Naive thymus-derived CD4-positive, alpha-beta T cell (primary cell): ENCODE measurements at places on chromosomes 13 and 19. TPM values are rescaled to one million over a fixed set of nuclear protein-coding genes. Genes with fewer than 3 reads are reported as not detected.

The DAND5 gene
- not detected for total RNA-seq

DNA sequence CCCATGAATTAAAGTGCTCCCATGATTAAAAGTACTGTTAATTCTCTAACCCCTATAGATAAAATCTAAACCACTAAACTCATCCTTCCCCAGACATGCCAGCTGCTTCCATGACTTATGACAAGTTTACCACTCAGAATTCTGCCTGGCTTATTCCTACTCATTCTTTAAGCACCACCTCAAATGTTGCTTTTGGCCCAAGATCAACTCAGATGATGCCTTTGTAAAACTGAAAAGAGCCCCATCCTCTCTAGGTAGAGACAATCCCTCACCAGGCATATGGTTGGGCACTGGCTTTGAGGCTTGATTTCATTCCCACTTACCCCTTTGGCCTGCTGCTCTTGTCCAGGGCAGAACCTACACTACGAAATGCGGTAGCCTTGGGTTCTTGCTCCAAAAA is 250.0 kb downstream of the DNAJC15 start:
- H3K27ac ChIP-seq = no peak overlapping the region
- H3K4me3 ChIP-seq = no peak overlapping the region
- H3K4me1 ChIP-seq = no peaks in the 10 kb centered on the region
- no peaks in the 10 kb centered on the region for H3K27me3 ChIP-seq
- no peak for DNase-seq

The CDC37 gene
- 169 TPM for total RNA-seq

The CRLF1 gene
- not detected for total RNA-seq

DNA sequence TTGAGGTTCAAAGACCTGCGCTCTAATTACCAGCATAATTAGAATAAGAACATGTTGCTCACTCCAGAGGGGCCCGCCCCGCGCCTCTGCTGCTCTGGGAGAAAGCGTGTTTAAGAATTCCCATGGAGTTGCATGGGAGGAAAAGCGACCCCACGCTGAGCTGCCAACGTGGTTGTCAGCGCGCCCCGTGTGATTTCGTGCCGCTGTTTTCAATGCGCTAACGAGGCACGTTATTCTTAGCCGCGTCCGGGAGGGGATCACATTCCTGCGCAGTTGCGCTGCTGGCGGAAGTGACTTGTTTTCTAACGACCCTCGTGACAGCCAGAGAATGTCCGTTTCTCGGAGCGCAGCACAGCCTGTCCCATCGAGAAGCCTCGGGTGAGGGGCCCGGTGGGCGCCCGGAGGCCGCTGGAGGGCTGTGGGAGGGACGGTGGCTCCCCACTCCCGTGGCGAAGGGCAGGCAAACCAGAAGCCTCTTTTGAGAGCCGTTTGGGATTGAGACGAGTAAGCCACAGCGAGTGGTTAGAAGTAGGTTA is 173.8 kb upstream of the SOX1 start:
- H3K36me3 ChIP-seq = no peaks in the 10 kb centered on the region
- DNase-seq = no peak
- H3K27ac ChIP-seq = no peak overlapping the region
- peaks cover 2% of the 10 kb centered on the region for H3K27me3 ChIP-seq
- no peak overlapping the region for H3K4me3 ChIP-seq

The SLC10A2 gene
- not detected for total RNA-seq

DNA sequence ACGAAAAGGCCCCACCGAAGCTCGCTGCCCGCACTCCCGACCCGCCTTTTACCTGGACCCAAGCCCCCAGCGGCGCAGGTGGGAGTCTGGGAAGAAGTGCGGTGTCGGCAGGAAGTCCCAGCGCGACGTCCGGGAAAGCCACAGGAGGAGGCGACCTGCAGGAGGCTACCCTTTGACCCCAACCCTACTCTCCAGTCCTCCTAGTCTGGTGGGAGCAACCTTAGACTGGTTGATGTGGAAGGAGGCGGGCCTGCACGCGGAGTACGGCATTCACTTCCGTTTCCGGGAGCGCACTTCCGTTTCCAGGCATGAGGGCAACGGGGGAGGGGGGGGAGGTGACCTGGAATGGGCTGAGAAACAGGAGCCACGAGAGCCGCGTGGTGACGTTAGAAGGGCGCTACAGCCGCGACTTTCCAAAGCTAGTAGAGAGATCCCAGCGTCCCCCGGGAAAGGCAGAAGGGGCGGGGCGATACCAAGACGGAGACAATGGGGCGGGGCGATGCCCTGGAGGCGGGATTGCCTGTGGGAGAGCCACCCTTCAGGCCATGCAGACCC is 28.5 kb downstream of the ZNF266 start:
- no peaks in the 10 kb centered on the region for H3K4me1 ChIP-seq
- H3K4me3 ChIP-seq = peak overlapping the region; percentile 54
